ENCODE measurements at places on chromosomes 1 and 21.
A peak's percentile ranks its signal among the peaks of the same experiment; 100 is the strongest.

- peaks cover 8% of the 10 kb centered on the region for H3K4me1 ChIP-seq
- peak; percentile 20 for DNase-seq
- no peak overlapping the region for H3K4me3 ChIP-seq
- H3K27ac ChIP-seq: no peak overlapping the region
- H3K27me3 ChIP-seq: no peaks in the 10 kb centered on the region
- H3K36me3 ChIP-seq: no peaks in the 10 kb centered on the region
Measured at GRCh38 chr1:77030401-77031105, 163.3 kb downstream of the ST6GALNAC5 start.

DNA sequence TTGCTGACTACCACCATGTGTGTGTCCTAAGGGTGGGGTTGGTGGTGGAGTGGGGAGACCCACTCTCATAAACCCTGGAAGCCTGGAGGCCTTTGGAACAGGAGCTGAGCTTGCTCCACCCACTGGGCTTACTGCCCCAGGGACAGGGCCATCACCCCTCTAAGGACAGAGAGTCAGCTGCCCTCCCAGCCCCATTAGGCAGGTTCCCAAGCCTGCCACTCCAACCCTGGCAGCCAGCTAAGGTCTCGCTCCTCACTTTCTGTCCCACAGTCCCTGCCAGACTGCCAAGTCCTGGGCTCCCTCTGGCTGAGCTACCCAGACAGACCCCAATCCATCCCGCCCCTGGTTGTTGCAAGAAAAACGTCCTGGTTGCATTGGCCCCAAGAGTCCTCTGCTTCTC is 3.8 kb downstream of the NT5C1A start:
- no peak for DNase-seq
- no peak overlapping the region for H3K27ac ChIP-seq
- no peaks in the 10 kb centered on the region for H3K36me3 ChIP-seq
- H3K4me1 ChIP-seq: peaks cover 6% of the 10 kb centered on the region

DNA sequence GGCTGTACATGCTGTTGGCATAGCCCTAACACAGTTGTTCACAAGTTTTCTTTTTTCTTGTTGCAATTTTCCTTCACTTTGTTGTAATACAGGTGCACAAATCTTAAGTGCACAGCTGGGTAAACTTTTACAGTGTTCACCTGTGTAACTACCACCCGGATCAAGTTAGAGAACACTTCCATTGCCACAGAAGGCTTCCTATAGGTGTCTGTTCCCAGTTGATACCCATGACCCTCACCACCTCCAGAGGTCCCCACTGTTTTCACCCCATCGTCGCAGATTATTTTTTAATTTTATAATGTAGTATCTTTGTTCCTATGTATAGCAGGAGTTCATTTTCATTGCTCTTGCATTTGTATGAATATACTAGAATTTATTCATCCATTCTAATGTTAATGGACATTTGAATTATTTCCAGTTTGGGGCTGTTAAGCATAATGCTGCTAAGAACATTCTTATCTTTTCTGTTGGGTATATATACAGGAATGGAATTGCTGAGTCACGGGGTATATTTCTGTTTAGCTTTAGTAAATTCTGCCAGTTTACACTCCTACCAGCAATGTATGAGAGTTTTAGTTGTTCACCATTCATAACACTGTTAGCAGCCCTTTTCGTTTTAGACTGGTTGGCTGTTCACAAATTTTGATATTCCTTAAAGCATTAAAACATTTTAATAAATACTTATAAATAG is 16.4 kb downstream of the SPRTN start:
- DNase-seq: no peak
- H3K4me3 ChIP-seq: no peak overlapping the region
- H3K4me1 ChIP-seq: no peaks in the 10 kb centered on the region

GRCh38 chr1:53606197-53606596 is 132.8 kb downstream of the GLIS1 start:
- H3K27ac ChIP-seq: no peak overlapping the region
- H3K36me3 ChIP-seq: no peaks in the 10 kb centered on the region
- DNase-seq: no peak
- peaks cover 5% of the 10 kb centered on the region for H3K4me1 ChIP-seq
- H3K4me3 ChIP-seq: no peak overlapping the region
- H3K27me3 ChIP-seq: no peaks in the 10 kb centered on the region

DNA sequence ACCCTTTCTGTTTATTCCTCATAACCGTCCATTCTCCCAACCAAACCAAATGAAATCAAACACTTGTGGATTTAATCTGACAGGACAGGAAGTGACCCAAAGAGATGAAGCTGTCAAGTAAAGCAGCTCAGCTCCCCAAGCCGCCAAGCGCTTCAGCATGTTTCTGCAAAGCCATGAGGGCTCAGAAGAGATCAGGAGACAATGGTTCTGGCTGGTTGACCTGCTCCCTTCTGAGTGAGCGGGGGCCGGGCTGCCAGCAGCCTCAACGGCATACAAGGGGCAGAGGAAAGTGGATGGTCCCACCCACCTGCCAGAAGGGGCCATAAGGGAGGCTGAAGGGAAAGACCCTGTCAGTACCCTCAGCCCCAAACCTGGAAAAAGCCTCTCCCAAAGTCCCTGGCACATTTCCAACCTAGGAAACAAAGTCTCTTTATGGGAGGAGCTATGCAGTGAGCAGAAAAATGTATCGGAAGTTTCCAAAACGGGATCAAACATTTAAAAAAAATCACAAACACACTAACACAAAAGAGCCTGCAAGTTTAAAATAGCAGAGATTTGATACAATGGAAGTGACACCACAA is 45.4 kb downstream of the SLC45A1 start:
- H3K4me1 ChIP-seq: peaks cover 27% of the 10 kb centered on the region
- no peak overlapping the region for H3K4me3 ChIP-seq
- no peak overlapping the region for H3K27ac ChIP-seq
- no peak for DNase-seq

DNA sequence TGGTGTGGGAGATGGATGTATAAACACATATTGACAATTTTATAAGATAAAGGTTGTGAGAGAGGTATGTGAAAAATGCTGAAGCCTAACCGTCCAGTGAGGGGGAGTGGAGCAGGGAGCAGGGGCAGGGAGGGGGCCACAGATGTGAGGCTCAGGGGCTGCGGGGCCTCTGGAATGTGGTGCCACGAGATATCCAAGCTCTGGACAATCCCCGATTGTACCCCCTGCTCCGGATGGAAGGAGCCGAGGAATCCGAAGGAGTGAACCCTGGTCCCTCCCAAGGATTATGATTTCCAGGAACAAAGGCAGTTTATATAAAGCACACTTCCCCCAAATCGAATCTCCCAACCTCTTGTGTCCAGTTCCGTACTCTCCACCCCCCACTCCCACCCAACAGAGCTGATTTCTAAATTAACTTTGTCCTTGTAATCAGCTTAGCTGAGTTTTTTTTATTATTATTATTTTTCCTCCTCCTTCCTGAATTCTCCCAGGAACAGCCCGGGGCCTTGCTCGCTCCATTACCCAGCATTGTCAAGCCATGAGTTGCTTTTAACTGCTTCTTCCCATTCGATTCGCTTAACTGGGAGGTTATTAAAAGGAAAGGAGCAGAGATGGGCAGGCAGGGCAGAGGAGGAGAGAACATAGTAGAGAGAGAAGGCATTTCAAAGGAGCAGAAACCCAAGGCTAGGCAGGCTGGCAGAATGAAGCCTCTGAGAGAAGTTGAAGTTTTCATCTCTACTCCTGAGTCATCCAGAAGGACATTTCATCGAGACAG is 9.4 kb downstream of the KIRREL1 start:
- H3K36me3 ChIP-seq: no peaks in the 10 kb centered on the region
- peak overlapping the region; percentile 87 for H3K27ac ChIP-seq
- H3K4me1 ChIP-seq: peaks cover 40% of the 10 kb centered on the region
- DNase-seq: no peak
- H3K27me3 ChIP-seq: no peaks in the 10 kb centered on the region
- no peak overlapping the region for H3K4me3 ChIP-seq

DNA sequence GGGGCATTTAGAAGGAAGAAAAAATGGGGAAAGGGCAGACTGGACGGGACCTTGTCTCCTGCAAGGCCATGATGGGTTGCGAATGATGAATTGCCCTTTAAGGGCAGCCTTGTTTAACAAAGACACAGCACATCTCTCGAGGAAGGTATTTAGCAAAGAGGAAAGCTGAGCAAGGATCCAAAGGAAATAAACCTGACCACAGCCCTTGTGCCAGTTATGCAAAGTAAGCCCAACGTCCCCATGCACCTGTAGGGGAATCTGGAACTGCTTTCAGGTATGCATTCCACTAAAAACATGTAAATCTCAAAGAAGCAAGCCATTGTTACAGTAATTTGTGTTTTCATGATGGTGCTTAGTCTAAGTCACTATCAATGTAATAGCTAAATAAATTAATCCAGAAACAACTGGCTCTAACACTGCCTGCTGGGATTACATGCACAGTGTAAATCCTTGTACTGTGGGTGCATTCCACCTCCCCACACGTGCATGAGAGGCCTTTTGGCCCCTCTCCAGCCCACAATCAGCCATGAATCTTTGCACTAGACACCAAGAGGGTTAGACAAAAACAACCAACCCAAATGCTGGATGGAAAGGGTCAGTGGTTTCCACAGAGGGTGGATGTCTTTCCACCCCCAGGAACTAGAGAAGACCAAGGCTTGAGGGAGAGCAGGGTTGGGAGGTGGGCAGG is 228.8 kb upstream of the KAZN start:
- no peak overlapping the region for H3K4me3 ChIP-seq
- H3K4me1 ChIP-seq: peaks cover 12% of the 10 kb centered on the region
- no peaks in the 10 kb centered on the region for H3K36me3 ChIP-seq
- no peak overlapping the region for H3K27ac ChIP-seq

- H3K27ac ChIP-seq: no peak overlapping the region
- no peaks in the 10 kb centered on the region for H3K4me1 ChIP-seq
- no peak for DNase-seq
- no peak overlapping the region for H3K4me3 ChIP-seq
- H3K27me3 ChIP-seq: no peaks in the 10 kb centered on the region
Measured at GRCh38 chr1:151336556-151336955, 9.3 kb upstream of the PI4KB start.

DNA sequence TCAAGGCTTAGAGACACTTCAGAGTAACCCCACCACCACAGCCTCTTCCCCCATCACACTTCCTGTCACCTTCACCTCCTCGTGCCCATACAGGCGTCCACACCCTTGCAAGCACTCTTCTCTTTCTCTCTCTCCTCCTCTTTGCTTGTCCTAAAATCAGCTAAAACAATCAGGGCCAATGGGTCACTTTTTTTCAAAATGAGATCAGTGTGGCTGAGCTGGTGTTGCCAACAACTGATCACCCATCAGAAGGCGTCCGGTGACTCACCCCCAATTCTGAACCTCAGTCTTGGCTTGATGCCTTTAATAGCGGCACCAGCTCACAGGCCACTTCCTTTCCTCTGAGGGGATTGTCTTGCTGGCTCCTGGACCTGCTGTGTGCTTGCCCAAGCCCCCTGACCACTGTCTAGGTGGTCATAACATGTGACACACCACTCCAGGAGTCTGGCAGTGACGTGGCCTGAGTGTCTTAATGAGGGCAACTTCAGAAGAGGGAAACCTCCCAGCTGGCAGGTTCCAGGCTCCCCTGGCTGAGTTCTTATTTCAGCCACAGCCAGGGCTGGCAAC is 1.6 kb downstream of the DRAXIN start:
- peaks cover 6% of the 10 kb centered on the region for H3K4me1 ChIP-seq
- no peak overlapping the region for H3K4me3 ChIP-seq
- no peak overlapping the region for H3K27ac ChIP-seq
- peaks cover 51% of the 10 kb centered on the region for H3K27me3 ChIP-seq

GRCh38 chr1:202713110-202713509 is 2.9 kb upstream of the SYT2 start:
- peak; percentile 14 for DNase-seq
- H3K4me1 ChIP-seq: peaks cover 10% of the 10 kb centered on the region
- H3K36me3 ChIP-seq: no peaks in the 10 kb centered on the region
- H3K27me3 ChIP-seq: peaks cover 45% of the 10 kb centered on the region

- no peak overlapping the region for H3K27ac ChIP-seq
- H3K4me3 ChIP-seq: no peak overlapping the region
- no peaks in the 10 kb centered on the region for H3K27me3 ChIP-seq
- no peaks in the 10 kb centered on the region for H3K36me3 ChIP-seq
- H3K4me1 ChIP-seq: peaks cover 25% of the 10 kb centered on the region
Measured at GRCh38 chr1:153510984-153511410, 24.8 kb downstream of the S100A6 start.

- no peaks in the 10 kb centered on the region for H3K27me3 ChIP-seq
- no peak overlapping the region for H3K4me3 ChIP-seq
- H3K27ac ChIP-seq: no peak overlapping the region
- peak; percentile 70 for DNase-seq
Measured at GRCh38 chr1:86499987-86500593, 31.4 kb downstream of the CLCA1 start.

GRCh38 chr1:9324246-9325096 is 31.8 kb downstream of the SPSB1 start:
- H3K4me3 ChIP-seq: no peak overlapping the region
- H3K27ac ChIP-seq: no peak overlapping the region
- H3K27me3 ChIP-seq: no peaks in the 10 kb centered on the region
- no peaks in the 10 kb centered on the region for H3K36me3 ChIP-seq
- peaks cover 56% of the 10 kb centered on the region for H3K4me1 ChIP-seq

DNA sequence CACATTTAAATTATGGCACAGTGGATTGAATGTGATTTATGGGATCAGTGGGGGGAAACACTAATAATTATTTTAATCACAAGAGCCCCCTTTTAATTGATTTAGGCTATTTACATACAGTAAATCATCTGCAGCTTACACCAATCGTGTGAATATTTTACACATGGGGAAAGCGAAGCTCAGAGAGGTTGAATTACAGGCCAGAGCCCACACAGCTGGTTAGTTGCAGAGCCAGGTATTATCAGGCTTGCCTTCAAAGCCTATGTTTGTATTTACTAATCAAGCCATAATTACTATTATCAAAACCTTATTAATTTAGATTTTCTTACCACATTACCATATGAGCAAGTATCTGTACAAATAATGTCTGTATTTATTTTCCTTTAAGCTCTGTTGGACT is 749 bp downstream of the SDCCAG8 start:
- peaks cover 4% of the 10 kb centered on the region for H3K4me1 ChIP-seq
- no peaks in the 10 kb centered on the region for H3K36me3 ChIP-seq
- H3K4me3 ChIP-seq: peak overlapping the region; percentile 40
- peak overlapping the region; percentile 87 for H3K27ac ChIP-seq

DNA sequence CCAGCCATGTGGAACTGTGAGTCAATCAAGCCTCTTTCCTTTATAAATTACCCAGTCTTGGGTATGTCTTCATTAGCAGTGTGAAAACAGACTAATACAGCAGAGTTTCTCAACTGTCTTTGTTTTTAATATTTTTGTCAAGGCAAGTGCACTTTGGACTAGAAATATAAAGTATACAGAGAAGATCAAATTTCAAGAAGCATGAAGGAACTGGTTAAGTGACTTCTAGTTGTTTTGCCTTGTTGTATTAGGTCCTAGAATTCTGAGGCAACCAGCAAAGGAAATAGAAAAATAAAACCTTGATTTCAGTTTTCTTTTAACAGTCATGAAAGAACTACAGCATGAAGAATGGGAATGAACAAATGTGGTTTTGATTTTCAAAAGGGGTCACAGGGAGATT is 131.1 kb upstream of the PTGFR start:
- peaks cover 8% of the 10 kb centered on the region for H3K4me1 ChIP-seq
- no peak overlapping the region for H3K4me3 ChIP-seq
- no peak for DNase-seq
- H3K36me3 ChIP-seq: no peaks in the 10 kb centered on the region
- no peaks in the 10 kb centered on the region for H3K27me3 ChIP-seq

Data from hepatocyte (in vitro differentiated cells).